Body of pancreas (tissue), 4 donors: ENCODE measurements at places on chromosomes 4 and X. TPM values are rescaled to one million over a fixed set of nuclear protein-coding genes. Genes with fewer than 3 reads are reported as not detected.
A peak's percentile ranks its signal among the peaks of the same experiment; 100 is the strongest.

LRRC66 gene
- total RNA-seq, result 0.33 TPM

TLL1 gene
- 3.6 TPM for total RNA-seq

SNCA gene
- total RNA-seq, result not detected

TRIM75 gene
- not detected for total RNA-seq

FGD1 gene
- 2.9 TPM for total RNA-seq

PFKFB1 gene
- total RNA-seq, result 2.3 TPM

TMPRSS11B gene
- total RNA-seq, result not detected

MND1 gene
- total RNA-seq, result not detected

USP51 gene
- 1.6 TPM for total RNA-seq

DNA sequence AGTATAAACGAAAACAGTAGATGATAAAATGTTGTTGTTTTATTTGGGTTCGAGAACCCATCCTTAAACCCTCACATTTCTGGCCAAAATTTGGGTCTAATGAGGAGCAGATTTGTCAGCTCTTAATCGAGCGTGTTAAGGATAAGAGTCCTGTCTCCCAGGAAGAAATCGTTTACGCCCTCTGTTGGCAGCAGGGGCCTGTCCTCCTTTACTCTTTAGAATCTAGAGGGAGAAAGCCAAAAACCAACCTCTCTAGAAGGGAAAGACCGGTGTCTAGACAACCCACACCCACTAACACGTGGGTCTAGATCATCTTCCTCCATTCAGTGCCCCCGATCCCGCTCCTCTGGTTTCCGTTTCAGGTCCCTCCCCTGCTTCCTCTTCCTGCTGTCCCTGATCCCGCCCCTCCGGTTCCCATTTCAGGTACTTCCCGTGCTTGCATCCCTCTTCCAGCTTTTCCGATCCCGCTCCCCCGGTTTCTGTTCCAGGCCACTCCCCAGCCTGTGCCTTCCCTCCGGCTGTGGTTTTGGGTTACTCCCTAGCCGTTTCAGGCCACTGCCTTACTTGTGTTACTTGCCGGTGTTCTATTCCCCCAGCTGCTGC is 339.1 kb downstream of the PAPSS1 start:
- DNase-seq, result no peak

DNA sequence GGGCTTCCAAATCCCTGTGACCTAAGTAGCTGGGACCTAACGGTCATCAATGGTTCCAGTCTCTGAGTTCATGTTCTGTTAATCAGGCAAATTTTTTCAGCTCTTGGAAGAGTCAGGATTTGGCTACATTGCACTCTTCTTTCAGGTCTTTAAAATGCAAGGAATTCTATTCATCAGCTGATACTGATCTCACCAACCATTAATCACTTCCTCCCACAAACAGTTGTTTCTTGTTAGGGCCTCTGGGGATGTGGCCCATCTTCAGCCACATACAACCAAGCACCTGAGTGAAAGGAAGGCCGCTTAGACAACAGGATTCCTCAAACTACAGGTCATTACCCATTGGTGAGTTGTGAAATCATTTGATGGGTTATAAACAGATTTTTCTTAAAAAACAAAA is 71.7 kb downstream of the FANCB start:
- DNase-seq, result no peak

DNA sequence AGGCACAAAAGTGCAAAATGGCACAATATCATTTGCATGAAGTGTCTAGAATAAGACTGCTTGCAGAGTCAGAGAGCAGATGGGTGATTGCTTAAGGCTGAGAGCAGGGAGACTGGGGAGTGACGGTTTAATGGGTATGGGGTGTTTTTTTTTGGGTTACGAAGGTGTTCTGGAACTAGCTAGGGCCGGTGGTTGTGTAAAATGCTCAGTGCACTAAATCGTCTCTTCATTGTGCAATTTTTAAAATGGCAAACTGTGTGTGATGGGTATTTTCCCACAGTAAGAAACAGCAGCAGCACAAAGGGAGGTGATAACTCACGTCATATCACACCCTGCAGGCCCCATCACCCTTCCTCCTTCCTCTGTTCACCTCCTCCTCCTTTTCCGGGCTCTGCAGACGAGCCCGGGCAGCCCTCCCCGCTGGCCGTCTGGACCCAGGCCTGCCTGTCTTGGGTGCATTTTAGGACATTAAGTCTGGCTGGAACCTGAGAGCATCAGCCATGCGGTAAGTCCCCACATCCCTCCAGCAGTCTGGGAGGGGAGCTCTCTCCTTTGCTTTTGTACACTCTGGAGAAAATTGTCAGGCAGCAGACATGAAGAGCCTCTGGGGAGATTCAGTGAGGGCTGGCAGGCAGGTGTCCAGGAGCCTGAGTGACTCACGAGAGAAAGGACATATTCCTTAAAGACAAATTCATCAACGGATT is 42.7 kb downstream of the ASMT start:
- DNase-seq, result no peak

DNA sequence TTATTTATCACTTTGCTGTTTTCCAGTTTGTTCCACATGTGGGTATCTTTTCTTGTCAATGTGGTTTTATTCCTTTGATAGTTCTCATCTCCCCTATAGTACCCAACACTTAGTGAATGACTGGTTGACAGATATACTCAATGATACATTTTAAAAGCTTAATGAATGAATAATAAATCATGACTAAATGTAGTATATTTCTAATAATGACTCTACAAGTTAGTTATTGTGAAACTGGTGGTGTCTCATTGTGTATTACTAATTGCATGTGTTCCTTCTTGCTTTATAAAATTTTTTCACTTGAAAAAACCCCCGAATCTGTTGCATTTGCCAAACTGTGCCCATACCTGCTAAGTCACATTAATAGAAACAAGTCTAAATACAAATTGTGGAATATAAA is 95.4 kb downstream of the MBNL3 start:
- no peak for DNase-seq

DNA sequence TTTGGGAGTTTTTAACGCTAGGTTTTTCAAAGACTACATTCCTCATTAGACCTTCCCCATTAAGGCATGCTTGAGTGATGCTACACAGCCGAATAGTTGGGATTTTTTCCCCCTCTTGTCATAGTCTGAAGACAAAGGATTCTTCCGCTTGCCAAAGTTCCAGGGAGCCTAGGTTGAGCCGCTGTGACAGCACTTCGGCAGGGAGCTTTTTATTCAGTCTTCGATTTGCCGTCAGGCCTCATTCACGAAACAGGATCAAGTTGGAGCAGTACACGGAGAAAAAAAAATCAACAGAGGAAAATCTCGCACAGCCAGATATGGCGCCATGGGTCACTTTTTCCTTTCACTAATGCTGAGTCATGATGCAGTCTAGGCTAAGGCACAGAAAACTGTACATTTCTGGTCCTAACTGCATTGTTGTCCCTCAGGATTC is 24.3 kb downstream of the SHROOM3 start:
- DNase-seq, result peak; percentile 7

DNA sequence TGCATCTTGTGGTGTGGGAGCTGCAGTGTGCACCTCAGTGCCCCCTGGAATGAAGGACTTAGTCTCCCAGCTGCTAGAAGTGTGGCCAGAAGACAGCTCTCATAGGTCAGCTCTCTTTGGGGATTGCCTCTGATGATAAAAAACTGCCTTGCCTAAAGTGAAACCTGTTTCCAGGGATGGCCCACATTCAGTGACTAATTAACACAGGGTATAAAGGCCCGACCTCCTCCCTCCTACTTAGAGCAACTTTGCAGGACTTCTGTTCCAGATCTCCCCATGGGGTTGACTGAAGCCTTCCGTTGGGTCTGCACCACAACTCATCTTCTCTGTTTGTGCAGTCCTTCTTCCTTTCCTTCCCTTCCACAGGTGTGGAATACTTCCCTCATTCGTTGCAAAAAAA is 53.2 kb downstream of the SPINK2 start:
- DNase-seq, result no peak

DNA sequence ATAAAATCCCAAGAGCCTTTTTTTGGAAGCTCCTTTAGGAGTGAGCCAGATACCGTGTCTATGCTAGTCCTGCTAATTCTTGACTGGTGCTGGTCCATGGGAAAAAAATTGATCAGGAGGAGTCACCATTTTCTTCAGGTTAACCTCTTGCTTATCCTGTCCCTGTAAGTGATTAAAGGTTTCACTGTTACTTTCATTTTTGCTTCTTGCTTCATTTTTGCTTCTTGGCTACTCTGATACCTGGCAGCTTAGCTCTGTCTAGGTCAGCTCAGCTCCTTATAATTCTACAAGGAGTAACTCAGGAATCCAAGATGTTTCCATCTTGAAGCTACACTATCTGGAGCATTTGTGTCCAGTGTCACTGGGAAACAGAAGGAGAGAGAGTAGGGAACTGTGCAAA is 45.7 kb downstream of the AFM start:
- DNase-seq, result no peak

DNA sequence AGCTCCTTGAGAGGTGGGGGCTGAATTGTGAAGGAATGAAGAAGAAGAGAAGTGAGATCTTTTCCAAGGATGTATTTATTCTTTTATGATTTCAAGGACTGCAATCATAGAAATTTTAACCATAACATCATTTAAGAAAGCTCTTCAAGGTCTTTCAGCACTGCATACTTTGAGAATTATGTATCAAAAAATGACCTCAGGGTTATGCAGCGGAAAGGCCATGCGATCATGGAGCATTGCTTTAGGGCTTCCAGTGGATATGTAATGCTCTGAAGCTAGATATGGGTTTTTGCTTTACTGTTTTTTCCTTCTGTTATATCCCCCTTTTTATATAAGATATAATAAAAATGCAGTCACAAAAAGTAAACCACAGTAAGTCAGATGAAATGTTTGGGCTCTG is 38.7 kb downstream of the SGMS2 start:
- DNase-seq, result no peak

GRCh38 chrX:148284821-148285220 is 215.6 kb upstream of the AFF2 start:
- DNase-seq, result no peak

GRCh38 chr4:159237975-159238374 is 135.1 kb downstream of the RAPGEF2 start:
- no peak for DNase-seq

GRCh38 chr4:184096561-184097240 is 121.0 kb downstream of the ENPP6 start:
- DNase-seq, result no peak

DNA sequence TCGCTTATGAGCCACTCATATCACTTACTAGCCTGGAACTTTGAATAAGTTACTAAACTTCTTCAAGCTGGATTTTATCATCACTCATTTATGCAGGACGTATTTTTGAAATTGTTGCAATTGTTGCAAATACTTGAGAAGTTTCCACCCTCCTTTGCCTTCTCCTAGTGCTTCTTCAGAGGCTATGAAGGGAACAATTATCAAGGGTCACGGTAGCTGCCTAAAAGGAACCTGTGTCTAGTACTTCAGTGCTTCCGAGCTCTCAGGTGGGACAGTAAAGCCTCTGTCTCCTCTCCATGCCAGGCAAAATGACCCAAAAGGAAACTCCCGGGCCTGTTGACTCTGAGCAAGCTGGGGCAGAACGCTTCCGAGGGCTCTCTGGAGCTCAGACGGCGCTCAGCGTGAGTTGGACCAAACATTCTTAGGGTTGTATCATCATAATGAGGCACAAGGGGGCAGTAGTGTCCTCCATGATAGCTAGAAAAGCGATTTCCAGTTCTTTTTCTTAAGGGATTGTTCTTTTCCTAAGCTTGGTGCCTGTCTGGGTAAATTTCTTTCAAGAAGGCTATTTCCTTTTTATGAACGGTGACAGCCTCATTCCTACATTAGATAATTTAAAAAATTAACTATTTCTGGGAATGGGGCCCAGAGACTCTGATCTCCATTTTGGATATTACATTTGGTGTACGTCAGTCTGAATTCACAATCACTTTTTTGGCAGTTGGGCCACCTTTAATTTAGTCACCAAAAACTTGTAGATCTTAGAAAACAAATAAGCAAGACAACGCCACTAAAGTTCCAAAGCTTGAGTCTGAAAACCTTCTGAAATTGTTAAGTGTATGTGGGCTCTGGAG is 73.1 kb downstream of the PACRGL start:
- peak; percentile 53 for DNase-seq

GRCh38 chrX:129743821-129744220 is 5.0 kb downstream of the XPNPEP2 start:
- DNase-seq, result no peak

- no peak for DNase-seq
These were observed 482.9 kb upstream of the BOD1L1 start for GRCh38 chr4:14110407-14110806.
